Right kidney (tissue), 9 donors: ENCODE measurements at places on chromosomes 2 and 18.

GRCh38 chr2:94774851-94775250, 96.4 kb upstream of the TEKT4 start:
- DNase-seq: no peak

DNA sequence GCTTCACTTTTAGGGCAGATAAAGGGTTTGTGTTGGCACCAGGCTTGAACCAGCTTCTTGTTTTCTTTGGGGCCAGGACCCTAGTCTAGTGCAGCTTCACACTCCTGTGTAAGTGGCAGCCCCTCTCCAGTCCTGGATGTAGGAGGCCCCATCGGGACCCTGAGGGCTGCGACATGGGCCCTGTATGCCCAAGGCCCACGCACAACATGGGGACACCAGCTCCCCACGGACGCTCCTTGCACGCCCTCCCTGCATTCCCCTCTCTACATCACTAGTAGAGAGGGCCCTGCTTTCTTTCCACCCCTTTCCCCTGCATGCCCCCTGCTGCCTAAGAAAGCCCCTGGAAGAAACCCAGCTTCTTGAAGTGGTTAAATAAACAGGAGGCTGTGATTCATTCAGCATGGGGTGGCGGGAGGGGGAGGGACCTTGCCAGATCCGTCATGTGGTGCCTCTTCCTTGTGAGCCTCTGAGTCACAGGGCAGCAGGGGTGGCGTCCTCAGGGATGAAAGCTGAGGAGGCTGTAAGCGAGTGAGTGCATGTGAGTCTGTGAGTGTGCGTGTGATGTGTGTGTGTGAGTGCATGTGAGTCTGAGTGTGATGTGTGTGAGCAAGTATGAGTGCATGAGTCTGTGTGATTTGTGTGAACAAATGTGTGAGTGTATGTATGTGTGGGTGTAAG, 42.5 kb downstream of the COPS8 start:
- no peak for DNase-seq

GRCh38 chr2:120988700-120989511, 253.2 kb downstream of the GLI2 start:
- no peak for DNase-seq

GRCh38 chr2:217774232-217774631, 228.6 kb downstream of the TNS1 start:
- no peak for DNase-seq

- no peak for DNase-seq
Observed at GRCh38 chr18:54181856-54182602, 42.4 kb downstream of the MBD2 start.

DNA sequence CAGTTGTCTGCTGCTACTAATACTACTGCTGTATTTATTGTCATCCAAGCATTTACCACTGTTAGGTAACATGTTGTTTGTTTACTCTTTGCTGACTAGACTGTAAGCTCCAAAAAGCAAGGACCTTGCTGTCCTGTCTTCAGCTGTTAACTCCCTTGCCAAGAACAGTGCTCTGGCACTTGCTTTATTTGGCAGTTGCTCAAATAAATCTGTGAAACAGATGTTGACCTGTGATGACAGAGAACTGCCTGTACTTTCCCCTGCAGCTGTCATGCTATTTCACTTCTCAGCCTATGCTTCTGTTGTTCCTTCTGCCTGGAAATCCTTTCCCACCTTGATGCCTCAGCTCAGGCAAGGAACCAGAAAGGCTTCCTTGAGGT, 181.2 kb downstream of the ATAD2B start:
- DNase-seq: no peak

DNA sequence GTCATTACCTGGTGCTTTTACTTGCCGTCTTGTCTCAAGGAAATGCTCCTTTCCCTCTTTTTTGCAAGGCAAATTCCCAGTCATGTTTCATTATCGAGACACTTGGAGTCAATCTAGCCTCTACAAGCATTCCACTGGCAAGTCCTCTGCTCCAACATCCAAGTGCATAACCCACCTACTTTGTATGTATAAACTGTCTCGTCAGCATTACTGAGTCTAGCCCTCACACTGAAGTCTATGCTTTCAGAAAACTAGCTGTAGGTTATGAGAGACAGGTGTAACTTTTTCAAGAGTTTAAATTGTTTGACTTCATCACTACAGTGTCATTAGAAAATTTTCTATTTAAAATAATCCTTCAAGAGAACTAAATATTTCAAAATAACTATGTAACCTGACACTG, 319.2 kb downstream of the NBAS start:
- DNase-seq: no peak

GRCh38 chr2:207765547-207765946, 4.2 kb downstream of the FZD5 start:
- DNase-seq: no peak

GRCh38 chr2:126890551-126891450, 7.9 kb upstream of the TEX51 start:
- no peak for DNase-seq

DNA sequence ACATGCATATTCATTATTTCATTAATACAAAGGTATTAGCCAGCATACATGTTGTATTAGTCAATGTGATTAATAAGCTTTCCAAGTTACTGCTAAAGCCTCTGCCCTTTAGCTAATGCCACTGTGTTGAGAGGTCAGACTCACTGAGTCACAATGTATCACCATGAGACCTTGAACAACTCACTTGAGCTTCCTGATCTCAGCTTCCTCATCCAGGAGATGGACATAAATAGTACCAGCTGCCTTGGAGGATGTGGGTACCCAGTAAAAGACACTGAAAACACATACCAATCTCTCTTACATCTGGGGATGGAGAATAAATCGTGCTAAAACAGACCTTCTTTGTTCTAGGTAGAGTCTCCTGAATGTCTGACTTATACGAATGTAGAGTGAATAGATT, 224.6 kb downstream of the EPHA4 start:
- DNase-seq: no peak

DNA sequence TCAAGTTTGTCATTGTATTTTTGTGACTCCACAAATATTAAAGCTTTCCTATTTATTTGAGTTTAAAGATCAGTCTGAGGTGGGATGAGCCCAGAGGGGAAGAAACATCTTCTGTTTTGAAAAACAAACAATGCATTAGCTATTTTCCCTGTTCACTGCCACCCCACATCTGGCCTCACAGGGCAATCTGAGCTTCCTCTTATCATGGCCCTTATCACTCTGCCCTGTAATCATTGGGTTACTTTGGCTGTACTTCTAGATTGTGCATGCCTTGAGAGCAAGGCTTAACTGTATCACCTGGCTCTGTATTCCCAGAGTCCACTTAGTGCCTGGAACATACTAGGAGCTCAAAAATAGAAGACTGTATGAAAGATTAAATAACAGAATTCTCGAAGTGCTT, 241.6 kb upstream of the NT5C1B start:
- DNase-seq: no peak

DNA sequence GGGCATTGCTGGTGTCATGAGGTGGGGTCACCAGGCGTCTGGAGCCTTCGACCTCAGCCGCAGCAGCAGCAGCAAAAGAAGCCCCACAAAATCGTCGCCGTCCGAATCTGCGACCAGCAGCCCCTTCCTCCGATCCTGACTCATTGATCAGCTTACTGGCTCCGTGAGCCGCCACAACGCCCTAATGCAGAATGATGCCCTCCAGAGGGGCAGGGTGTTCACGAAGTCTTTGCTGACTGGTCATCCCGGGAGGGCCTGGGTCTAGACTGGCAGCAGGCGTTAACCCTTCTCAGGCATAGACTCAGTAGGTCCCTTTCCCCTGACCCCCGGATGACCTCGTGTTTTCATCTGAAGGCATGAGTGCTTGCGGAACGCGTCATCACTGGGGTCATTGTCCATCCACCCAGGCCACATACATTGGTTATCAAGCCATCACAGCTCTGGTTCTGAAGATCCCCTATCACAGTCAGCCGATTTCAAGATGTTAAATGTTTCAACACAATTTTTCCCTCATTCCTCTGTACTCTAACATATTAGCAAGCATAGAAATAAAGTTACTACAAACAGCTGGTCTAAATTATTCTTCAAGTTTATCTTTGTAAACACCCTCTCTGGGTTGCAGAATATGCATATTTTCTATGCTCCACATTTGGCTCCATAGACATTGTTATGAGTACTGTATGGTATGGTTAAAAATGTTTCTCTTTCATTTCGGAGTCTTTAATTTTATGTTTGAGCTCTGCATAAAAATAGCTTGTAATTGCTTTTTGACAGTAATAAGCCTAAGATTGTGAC, 83.3 kb upstream of the SALL3 start:
- no peak for DNase-seq

GRCh38 chr2:60066096-60066839, 487.2 kb downstream of the BCL11A start:
- no peak for DNase-seq
